ENCODE measurements at places on chromosomes 2 and 18.

- DNase-seq = no peak
Observed at GRCh38 chr2:216687646-216688045, 7.7 kb downstream of the IGFBP5 start.

DNA sequence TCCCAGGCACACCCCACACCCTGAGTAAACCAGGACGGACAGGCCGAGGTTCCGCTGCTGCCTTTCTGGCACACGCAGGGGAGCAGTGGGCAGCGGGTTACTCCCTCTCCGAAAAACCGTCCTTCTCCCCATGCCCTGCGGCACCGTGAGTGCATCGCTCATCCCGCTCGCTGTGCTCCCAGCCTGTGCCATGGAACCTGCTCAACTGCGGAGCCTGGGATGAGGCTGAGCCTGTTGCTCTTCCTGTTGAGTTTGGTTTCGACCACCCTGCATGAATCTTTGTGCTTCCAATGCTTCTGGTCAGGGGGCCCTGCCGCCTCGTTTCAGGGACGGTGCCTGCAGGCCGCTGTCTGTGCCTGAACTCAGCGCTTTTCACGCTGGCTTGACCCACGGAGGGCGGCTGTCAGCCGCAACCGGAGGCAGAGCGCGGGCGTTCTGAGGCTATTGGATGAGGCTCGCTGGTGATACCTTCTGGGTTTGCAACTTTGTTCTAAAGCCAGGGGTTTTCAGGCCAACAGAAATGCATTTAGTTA, 106.7 kb downstream of the MBP start:
- DNase-seq = no peak

DNA sequence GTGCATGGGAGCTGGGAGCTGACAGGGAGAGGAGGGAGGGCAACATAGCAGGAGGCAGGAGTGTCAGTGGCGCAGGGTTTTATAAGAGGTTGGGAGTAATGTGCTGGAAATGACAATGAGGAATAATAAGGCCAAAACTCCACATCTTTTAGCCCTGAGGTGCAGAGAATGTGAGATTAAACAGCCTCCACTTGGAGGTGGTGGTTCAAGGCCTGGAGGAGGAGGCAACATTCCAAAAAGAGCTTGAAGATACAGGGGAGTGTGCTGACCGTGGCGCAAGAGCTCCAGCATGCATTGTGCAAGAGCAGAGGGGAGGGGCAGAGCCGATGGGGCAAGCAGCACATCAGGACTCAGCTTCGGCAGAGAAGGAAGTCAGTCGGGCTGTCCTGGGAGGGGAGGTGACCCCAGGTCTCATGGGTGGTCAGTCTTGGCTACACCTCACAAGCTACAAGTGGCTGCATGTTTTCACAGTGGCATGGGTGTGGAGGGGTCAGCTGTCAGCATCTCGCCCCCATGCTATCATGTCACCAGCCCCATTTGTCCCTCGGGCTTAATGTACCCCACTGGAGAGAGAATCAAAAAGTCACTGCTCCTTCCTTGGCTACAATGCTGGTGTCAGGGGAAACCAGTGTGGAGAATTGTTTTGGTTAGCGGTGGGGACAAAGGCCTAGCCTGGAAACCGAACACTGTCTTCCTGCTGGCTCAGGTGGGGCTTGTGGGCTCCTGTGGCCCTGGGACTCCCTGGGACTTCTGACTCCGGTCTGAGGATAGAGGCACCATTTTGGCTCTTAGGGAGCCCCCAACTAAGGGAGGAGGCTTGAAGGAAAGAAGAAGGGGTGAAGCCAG, 208.0 kb downstream of the ZFP36L2 start:
- no peak for DNase-seq

DNA sequence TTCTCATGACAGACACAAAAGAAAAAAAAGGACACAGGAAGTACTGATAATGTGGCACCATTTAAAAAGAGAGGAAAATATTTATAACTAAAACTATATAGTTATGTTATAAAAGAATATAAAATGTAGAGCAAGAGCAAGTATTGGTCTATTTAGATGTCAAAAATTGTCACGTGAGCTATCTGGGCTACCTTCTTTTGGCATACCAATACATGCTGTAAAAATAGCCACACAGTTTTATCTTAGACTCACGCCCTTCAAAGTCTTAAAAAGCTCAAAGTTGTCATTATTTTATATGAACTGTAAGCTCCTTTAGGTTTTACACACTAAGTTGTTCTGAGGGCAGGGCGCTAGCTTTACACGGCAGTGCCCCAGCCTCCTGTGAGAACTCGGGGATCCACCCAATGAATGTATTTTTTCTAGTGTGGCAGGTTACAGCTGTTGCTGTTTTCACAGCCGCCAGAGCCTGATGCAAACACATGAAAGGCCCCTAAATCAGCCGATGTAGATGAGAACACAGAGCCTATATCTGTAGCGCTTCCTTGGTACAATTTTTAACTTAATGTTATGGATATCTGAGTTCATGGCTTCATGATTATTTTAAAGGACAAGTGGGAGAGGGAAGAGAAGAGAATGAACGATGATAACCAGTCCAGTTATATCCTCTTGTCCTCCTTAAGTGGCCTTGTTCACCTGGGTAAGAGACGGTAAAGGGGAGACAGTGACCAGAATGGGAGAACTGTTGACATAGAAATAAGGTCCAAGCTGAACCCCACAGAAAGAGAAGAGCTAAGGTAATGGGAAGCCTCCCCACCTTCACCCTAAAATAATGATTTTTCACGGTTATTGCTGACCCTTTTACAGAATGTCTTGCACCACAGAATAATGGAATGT, 130.8 kb downstream of the CACNB4 start:
- DNase-seq = no peak

DNA sequence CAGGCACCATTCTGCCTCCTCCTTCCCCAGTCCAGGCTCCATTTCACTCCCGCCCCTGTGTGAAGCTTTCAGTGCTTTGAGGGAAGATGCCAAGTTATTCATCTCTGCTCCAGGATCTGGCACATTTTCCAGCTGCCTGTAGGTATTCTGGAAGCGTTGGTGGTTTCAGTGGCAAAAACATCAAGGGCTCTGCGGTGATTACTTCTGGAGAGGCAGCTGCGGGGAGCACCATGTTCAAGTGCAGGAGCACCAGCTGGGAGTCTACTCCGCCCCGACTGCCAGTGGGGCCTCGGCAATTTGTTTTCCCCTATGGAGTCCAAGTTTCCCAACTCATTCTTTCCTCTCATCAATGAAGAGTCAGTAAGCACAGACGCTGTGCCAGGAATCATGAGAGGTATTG, 211.7 kb downstream of the CLIP4 start:
- no peak for DNase-seq

DNA sequence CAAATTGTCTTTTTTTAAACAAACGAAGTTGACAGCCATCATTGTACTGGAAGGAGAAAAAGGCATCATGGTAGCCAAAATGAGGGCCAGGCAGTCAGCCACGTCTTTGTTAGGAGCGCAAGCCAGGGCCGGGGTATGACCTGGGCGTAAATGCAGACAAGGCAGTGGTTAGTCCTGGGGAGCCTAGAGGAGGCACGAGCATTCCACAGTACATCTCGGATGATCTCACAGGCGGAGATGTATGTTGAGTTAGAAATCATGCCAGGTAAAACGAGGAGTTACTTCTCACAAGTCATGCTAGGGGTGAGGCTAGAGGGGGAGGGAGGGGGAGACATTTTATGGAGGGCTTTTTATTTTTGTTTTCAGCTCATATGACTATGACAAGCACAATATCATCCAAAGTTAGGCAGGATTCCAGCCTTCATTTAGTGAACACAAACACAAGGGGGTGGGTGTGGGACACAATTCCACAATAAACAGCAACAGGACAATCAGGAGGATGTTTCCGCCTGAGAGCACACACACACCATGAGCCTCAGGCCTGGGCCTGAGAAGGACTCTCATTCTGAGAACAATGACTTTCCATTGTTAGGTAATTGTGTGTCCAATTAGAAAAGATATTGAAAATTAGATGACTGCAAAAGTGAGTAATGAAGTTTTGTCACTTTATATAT, 64.4 kb upstream of the PGAP1 start:
- no peak for DNase-seq

DNA sequence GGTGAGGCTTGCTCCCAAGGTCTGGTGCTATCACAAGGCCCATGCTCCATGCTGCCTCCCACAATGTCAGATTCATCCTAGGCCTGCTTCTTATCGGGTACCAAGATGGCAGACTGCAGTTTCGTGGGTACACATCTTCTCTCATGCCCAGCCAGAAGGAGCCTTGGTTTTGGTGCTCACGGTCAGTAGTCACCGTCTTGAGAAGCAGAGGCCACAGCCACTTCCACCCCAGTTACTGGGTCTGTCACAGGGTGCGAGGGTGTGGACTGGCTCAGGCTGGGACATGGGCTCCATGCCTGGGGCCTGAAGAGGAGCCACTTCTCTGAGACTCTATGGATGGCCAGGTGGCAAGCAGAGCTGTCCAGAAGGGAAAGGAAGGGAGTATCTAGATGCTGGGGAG, 178.8 kb upstream of the HS6ST1 start:
- no peak for DNase-seq

All from central memory CD4-positive, alpha-beta T cell (primary cell).